ENCODE measurements at places on chromosomes 1 and 21.

DNA sequence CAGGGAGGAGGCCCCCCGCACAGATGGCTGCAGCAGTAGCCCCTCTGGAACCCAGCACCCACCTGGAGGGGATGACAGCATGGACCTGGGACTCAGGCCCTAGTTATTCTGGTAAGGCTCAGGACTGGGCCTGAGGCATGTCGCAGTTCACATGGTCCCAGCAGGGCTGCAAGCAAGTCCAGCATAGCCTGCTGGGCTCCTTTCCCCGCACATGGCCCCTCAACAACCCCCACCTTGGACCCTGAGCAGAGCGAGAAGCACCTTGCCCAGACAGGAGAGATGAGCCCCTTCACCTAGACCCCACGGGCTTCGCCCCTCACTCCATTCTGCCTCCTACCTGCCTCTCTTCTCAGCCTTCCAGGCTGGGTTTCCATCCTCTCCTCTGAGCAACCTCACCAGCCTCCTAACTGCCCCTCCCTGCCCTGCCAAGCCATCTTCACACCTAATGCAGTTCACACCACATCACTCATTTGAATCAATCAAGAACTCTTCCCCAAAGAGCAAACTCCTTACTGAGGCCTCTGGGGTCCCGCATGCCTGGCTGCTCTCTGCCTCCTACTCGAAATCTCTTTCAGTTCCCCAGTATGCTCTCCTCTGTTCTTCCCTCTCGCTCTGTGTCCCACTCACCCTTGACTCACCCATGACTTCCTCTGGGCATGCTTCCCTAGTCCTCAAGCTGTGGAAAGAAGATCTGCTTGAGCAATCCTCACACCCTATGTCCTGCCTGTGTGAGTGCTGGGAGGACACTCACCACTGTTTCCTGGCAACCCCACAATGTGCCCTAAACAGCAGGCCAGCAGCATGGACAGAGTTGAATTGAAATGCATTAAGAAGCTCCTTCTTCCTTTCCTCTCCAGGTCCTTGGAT lies 9.4 kb upstream of the THEMIS2 start:
- DNase-seq: no peak
- H3K27ac ChIP-seq: no peak overlapping the region
- H3K27me3 ChIP-seq: no peaks in the 10 kb centered on the region
- no peaks in the 10 kb centered on the region for H3K36me3 ChIP-seq
- no peak overlapping the region for H3K4me3 ChIP-seq

DNA sequence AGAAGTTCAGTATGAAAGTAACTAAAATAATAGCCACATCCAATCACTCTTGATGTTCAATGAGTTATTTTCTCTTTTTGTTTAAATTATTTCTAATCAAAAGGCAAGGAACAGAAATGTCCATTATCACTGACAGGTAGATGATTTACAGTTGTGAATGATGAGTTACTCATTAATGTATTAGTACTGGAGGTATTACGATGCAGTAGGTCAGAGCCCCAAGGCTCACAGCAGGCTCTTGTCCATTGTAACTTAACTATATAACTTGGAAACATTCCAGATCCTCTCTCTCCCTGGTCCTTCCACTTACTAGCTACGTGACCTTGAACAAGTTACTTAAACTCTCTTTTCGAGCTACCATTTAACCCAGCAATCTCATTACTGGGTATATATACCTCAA lies 39.5 kb downstream of the CRB1 start:
- H3K4me3 ChIP-seq: no peak overlapping the region
- DNase-seq: no peak
- no peaks in the 10 kb centered on the region for H3K27me3 ChIP-seq
- no peak overlapping the region for H3K27ac ChIP-seq
- no peaks in the 10 kb centered on the region for H3K36me3 ChIP-seq

- no peak overlapping the region for H3K27ac ChIP-seq
- no peaks in the 10 kb centered on the region for H3K36me3 ChIP-seq
- no peak for DNase-seq
- no peaks in the 10 kb centered on the region for H3K4me1 ChIP-seq
- H3K4me3 ChIP-seq: no peak overlapping the region
These were observed 153.5 kb downstream of the PLXNA2 start for GRCh38 chr1:208090388-208091301.

DNA sequence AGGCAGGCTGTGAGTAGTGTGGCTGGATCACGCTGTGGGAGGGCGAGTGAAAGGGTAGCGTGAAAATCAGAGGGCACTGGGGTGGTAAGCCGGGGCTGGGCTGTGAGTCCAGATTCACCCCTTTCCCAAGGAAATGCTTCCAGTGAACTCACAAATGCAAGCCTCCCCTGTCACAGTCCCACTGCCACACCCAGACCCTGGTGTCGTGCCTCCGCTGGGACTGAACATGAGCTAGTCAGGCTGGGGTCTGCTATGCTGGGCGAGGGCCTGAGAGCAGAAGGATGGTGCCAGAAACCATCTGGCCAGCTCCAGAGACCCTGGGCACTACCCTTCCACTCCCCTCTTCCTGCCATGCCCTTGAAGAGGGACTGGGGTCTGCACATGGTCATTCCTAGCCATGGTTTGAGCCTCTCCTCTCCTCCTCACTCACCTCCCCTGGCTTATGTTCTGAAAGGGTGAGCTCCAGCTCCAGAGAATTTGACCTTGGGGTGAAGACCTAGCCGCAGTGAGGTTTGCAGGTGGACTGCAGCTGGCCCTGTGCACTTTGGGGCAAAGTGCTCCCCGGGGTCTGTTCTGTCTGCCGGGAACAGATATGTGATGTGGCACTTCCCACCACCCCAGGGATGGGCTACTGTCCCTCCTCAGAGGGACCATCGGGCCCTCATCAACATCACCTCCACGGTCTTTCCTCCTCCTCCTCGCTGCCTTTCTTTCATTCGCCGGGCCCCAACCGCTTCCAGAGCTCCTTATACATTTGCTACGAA lies 365.6 kb downstream of the RPS6KC1 start:
- DNase-seq: no peak
- no peaks in the 10 kb centered on the region for H3K27me3 ChIP-seq
- H3K4me1 ChIP-seq: no peaks in the 10 kb centered on the region
- H3K27ac ChIP-seq: no peak overlapping the region

GRCh38 chr1:222886878-222887351 lies 72.1 kb downstream of the DISP1 start:
- no peak overlapping the region for H3K27ac ChIP-seq
- H3K27me3 ChIP-seq: no peaks in the 10 kb centered on the region
- H3K4me1 ChIP-seq: no peaks in the 10 kb centered on the region
- no peak for DNase-seq

DNA sequence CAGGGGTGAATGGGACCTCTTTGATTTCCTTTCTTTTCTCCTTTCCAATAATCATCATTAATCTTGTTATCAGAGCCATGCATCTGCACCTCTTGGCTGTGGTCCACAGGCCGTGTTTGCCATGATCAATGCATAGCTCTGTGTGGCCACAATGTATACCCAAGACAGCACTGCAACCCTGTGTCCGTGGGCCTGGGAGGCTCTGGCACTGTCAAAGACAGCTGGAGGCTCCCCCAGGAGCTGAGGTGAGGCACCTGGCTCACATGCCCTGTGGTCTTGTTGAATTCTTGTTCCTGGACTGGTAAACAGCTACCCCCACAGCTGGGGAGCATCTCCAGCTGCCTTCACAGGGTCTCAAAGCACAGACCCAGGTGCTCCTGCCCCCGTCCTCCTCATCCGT lies 67.2 kb upstream of the SELENON start:
- H3K36me3 ChIP-seq: no peaks in the 10 kb centered on the region
- no peak overlapping the region for H3K27ac ChIP-seq
- H3K4me1 ChIP-seq: peaks cover 16% of the 10 kb centered on the region
- no peaks in the 10 kb centered on the region for H3K27me3 ChIP-seq
- no peak for DNase-seq
- H3K4me3 ChIP-seq: no peak overlapping the region

DNA sequence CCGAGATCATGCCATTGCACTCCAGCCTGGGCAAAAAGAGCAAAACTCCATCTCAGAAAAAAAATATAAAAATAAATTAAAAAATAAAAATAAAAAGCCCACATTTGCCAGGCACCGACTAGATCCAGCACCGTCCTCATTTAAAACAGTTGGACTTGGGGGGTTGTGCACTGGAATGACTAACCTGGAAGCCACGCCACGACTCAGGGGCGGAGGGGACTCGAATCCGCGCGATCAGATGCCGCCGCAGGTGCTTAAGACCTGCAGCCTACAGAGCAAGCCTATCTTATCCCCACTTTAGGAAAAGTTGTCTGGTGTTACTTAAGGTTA lies 38.5 kb downstream of the ZBTB8OS start:
- H3K4me3 ChIP-seq: peak overlapping the region; percentile 53
- no peaks in the 10 kb centered on the region for H3K27me3 ChIP-seq
- no peak overlapping the region for H3K27ac ChIP-seq
- peaks cover 6% of the 10 kb centered on the region for H3K4me1 ChIP-seq

DNA sequence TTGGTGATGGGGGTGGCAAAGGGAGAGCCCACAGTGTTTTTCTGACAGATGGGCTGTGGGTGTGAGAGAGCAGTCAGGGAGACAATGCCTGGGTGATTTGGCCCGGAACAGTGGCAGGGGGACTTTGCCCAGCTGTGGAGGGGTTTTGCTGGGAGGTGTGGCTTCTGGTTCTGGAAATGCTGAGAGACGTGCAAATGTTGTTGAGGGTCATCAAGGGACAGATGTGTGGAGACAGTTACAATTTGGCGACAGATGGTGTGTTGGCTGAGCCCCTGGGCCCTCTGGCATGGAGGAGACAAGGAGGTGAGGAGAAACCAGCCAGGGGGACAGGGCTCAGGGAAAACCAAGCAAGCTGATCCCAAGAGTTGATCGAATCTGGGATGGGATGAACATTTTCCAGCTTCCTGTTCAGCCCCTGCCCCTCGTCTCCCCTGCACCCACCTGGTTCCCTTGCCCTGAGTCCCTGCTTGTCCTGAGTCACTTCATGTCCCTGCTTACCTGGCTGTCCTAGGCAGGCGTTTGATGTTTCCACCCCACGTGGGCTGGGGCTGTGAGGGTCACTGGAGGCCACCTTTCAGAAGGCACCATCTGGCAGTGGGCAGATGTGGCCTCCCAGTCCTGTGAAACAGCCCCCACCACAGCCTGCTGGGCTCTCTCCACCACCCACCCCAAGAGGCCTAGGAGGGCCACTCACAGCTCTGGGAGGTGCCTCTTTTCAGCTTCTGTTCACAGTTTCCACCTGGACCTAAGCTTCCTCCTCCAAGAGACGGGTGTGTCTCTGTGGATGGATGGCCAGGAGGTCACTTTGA lies 15.8 kb upstream of the ZNF678 start:
- no peak overlapping the region for H3K4me3 ChIP-seq
- no peak overlapping the region for H3K27ac ChIP-seq
- H3K27me3 ChIP-seq: no peaks in the 10 kb centered on the region
- H3K36me3 ChIP-seq: no peaks in the 10 kb centered on the region
- H3K4me1 ChIP-seq: peaks cover 5% of the 10 kb centered on the region
- DNase-seq: no peak
